Activated naive CD4-positive, alpha-beta T cell treated with anti-CD3 and anti-CD28 coated beads, Interleukin-2, amount 10 ng/mL, durations not matched to agents 7 days and 5 days (primary cell): ENCODE measurements at places on chromosomes 2 and 18.

DNA sequence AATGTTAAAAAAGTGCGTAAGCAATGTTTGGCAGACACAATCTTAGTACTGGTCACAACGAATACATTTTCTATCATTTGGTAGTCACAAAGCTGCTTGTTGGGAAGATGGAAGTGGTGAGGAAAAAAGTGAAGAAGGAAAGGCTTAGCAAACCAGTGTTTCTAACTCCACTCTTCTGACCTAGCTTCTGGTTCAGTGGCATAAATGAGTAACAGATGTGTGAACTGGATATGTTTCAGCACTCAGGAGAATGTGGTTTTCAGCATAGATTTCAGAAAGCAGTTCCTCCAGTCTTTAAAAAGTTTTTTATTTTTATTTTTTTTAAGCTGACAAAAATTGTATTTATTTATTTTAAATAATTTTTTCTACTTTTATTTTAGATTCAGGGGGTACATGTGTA, 357.1 kb downstream of the CPS1 start:
- no peak for DNase-seq

DNA sequence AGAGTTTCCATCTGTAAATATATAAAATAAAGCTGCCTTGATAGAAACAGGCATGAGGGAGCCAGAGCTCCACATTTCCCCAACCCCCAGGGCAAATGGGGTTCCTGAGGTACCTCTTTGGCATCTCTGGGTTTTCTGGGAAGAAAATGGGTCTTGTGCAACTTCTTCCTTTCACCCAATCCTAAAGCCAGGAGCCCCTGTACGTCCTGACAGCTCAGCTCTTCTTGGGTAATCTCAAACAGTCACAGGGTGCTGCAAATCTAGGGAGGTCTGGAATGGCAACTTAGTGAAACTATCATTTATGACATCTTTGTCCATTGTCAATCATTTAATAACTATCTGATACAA, 36.6 kb upstream of the STAT1 start:
- DNase-seq: no peak

DNA sequence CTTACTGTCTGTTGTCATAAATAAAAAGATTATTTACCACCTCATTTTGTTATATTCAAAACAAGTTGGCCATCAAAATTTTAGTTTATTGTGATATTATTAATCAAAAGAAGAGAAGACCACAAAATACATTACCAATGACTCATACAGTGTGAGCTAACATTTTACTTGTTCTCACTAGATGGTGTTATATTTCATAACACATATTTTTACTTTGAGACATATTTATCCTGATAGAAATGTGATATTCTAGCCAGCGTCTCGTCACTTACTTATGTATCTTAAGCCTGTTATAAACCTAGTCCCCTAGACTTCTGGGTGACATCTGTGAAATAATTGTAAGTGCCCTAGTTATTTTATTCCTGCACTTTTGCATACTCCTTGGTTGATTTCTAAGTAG, 263.2 kb downstream of the CDH7 start:
- DNase-seq: no peak

- DNase-seq: no peak
Measured at GRCh38 chr2:207163053-207163755, 2.5 kb downstream of the KLF7 start.
